ENCODE measurements at places on chromosomes 3 and 15.

GRCh38 chr3:26273196-26273595 is 349.4 kb upstream of the LRRC3B start:
- DNase-seq = no peak

DNA sequence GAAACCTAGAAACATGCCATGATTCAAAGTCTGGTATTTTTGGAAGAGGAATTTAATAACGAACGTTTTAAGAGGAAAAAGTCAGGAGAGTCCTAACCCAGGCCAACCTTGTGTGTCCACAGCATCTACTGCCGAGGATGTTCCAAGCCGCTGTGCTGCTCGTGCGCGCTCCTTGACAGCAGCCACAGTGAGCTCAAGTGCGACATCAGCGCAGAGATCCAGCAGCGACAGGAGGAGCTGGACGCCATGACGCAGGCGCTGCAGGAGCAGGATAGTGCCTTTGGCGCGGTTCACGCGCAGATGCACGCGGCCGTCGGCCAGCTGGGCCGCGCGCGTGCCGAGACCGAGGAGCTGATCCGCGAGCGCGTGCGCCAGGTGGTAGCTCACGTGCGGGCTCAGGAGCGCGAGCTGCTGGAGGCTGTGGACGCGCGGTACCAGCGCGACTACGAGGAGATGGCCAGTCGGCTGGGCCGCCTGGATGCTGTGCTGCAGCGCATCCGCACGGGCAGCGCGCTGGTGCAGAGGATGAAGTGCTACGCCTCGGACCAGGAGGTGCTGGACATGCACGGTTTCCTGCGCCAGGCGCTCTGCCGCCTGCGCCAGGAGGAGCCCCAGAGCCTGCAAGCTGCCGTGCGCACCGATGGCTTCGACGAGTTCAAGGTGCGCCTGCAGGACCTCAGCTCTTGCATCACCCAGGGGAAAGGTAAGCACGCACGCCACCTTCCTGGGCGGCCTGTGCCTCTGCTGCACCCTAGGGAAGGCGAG is 28.4 kb downstream of the PML start:
- no peak for DNase-seq

DNA sequence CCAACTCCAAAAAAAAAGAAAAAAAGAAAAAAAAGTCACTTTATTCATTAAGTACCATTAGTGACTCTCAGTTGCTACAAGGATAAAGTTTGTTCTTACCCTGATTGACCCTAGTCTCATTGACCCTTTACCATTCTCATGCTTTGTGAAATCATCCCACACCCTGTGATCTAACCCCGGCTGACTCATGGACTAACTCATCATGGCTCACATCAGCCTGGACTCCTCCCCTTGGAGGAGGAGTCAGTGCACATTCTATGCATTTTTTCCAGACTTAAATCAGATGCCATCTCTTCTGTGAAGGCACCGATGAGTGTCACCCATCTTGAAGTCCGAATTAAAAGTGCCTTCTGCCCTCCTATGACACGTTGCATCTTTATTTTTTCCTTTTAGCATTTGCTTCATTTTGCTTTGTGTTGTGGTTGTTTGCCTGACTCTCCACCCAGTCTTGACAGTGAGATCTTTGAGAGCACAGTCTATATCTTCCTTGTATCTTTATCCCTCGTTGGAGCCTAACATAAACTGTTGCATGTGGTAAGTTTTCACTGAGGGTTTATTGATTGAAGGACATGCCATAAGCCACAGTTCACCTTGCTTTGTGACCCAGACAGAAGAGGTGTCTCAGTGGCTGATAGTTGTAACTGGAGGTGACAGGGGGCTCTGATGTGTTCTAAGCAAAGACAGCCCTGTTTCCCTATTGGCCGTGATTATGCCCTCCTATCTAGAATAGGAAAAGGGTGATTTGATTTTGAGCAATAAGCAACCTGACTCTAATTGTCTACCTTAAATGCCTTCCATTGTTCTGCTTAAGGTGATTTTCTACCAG is 72.1 kb downstream of the IL1RAP start:
- no peak for DNase-seq

DNA sequence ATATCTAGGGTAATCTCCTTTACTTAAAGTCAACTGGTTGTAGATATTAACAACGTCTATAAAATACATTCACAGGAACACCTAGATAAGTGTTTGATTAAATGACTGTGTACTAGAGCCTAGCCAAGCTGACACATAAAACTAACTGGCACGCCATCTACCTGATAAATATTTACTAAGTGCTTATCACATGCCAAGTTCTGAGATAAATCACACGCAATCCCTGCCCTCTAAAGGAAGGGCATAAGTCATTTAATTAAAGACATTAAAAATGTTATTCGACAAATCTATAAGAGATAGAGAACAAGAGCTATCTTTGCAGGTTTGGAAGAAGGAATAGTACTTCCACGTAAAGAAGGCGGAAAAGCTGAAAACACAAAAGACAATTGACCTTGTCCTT is 11.1 kb upstream of the MB21D2 start:
- DNase-seq = no peak

- DNase-seq = no peak
Measured at GRCh38 chr15:80721476-80721875, 26.4 kb downstream of the ABHD17C start.

DNA sequence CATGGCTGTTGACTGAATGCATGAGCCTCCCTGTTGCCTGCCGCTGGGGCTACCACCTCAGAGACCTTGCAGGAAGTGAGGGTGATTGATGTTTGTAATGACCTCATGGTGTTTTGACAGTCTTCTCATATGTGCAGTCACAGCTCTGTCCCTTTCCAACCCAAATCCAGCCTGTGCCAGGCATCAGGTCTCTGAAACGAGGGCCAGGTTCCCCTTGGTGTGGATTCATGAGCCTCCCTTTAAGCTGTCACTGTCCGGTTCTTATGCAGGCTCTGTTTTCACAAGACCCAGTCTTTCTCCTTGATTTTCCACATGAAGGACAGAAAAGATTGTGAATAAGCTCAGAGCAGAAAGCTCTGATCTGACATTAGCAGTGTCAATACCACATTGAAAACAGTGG is 43.1 kb downstream of the CEMIP start:
- DNase-seq = no peak

Data from tibial artery (tissue), 4 donors.